Activated CD4-positive, alpha-beta T cell treated with anti-CD3 and anti-CD28 coated beads, Interleukin-2, amount 10 ng/mL, durations not matched to agents 7 days and 5 days (primary cell): ENCODE measurements at places on chromosomes 4 and X.
A peak's percentile ranks its signal among the peaks of the same experiment; 100 is the strongest.

- no peak for DNase-seq
Measured at GRCh38 chr4:87632469-87632868, 17.6 kb upstream of the DMP1 start.

DNA sequence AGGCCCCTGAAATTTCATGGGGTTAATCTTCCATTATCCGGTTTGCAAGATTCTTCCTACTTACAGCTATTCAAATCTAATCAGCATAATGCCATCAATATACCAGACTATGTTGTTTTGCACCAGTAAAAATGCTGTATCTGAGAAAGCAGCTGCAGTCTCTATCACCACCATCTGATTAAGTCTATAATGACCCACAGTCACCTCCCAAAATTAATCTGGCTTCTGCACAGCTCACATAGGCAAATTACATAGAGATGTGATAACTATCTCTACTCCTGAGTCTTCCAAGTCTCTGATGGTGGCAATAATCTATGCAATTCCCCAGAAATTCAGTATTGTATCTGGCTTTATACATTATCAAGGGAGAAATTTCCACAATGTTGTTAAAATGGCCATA is 113.2 kb downstream of the STPG2 start:
- DNase-seq, result no peak

DNA sequence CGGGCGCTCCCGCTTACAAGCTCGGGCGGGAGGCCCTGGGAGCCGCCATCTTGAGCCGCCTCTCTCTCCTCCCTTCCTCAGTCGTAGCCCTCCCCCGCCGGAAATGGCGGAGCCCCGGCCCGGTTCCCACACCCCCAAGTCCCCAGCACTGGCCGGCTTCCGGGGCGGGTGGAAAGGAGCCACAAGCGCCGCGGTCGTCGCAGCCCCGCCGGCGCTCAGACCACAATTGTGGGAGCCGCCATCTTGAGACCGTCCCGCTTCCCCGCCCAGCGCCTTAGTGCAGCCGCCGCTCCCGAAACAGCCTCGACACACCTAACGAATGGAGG is 531 bp downstream of the HCFC1 start:
- DNase-seq, result peak; percentile 89

GRCh38 chr4:4941751-4942150 is 77.5 kb downstream of the CYTL1 start:
- no peak for DNase-seq

GRCh38 chrX:38249965-38250364 is 29.3 kb upstream of the SRPX start:
- DNase-seq, result no peak

DNA sequence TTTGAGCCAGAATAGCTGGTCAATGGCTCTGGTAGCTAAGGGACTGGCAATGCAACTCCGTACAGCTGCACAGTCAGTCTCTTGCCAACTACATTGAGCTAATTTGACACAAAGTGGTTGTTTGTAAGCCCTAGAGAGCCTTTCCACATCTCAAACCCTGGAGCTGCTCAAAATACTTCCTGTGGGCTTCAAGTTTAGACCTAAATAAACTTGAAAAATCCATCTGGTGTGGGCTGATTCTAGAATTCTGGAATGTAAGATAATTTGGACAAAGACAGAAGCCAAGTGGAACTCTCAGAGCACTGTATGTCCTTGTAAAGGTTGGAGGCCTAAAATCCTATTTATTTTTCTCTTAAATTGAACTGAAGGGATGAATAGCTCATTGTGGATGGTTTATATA is 380.8 kb downstream of the SPRY1 start:
- DNase-seq, result no peak

DNA sequence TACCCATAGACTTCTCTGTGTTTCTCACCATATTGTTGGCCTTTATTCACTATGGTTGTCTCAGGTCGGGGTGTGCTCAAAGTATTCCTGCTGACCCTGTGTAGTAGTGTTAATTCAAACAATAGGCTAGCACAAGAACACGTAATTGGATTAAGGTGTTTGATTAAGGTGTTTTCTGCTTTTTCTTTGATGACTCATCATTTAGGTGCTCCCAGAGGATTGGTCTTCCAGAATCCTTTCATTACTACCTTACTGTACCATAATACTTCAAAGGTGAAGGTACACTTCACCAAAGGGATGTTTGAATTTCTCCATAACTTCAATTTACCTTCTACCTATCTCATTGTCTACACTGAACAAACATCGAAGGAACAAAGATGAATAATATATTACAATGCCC is 121.7 kb upstream of the CCDC160 start:
- DNase-seq, result no peak

GRCh38 chrX:150873616-150874015 is 24.9 kb downstream of the CD99L2 start:
- no peak for DNase-seq

- no peak for DNase-seq
Measured at GRCh38 chr4:102104278-102104677, 241.0 kb downstream of the SLC39A8 start.

- no peak for DNase-seq
Measured at GRCh38 chrX:136030303-136031191, 45.3 kb downstream of the SLC9A6 start.

GRCh38 chr4:118417325-118417724 is 64.5 kb upstream of the PRSS12 start:
- DNase-seq, result no peak

DNA sequence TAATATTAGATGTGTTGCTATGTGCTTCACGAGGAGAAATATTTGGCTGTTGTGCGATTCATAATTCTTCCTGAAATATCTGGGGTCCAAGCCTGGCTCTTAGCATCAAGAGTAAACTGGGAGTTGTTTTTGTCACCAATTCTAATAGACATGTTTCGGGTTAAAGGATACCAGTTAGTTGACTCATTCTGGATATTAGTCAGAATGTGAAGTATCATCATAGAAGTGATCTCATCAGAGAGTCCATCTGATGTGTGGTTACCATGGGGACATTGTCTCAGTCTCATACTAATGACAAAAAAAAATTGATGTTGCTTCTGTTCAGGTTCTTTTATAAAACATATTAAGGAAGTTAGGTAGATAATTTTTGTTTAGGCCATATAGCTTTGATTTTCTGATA is 57.2 kb upstream of the MTMR1 start:
- DNase-seq, result no peak

- peak; percentile 54 for DNase-seq
Measured at GRCh38 chrX:120302434-120302833, 8.8 kb downstream of the TMEM255A start.

GRCh38 chr4:185580699-185581098 is 45.4 kb upstream of the PDLIM3 start:
- no peak for DNase-seq

DNA sequence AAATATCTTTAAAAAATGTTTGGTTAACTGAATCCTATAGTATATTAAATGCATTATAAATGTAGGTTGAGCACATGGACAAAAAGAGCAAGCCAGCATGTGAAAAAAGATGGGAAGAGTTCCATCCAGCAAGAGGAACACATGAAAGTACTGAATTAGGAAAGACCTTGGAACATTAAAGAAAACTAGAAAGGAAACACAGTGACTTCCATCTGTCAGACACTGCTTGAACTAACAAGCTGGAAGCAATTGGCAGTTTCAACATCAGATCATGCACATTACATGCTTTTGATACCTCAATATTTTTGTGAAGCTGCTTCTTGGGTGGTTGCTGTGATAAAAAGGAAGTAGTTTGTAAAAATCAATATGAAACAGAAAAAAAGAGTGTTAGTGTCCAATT is 626.8 kb upstream of the GNPDA2 start:
- DNase-seq, result no peak

DNA sequence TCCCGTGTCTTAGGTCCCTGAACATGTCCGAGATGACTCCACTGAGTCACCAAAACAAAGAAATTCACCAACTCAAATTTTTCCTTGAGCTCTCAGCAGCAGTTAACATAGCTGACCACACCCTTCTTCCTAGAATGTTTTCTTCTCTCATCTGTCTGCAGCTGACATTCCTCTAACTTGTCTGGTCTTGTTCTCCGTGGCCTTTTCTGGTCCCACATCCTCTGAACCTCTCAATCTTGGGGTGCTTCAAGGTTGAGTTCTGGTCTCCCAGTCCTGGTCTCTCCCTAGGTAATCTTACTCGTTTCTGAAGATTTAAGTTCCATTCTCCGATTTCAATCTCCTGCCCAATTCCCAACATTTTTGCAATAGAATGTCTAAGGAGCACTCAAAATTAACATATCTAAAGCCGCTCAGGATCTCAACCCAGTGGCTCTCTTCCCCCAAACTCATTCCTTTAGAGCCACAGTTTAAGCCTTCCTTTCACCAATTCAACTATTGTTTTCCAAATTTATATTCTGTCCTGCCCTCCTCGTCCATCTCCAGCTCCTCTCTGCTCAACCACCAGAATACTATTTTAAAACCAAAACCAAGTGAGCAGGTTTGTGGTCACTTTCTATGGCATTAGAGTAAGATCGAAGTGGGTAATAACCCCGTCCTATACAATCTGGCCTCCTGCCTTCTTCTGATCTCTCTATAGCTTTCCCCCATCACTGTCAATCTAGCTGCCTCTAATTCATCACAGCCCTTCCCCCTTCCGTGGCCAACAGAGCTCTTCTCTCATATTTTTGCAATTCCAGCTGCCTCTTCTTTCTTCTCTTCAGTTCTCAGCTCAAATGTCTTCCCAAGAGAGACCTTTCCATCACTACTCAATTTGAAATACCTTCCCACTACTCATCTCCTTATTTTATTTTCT is 1.2 kb downstream of the TRIML2 start:
- DNase-seq, result no peak

GRCh38 chr4:108637856-108638255 is 12.5 kb upstream of the OSTC start:
- DNase-seq, result no peak

- no peak for DNase-seq
Measured at GRCh38 chr4:116387937-116388474, 697.4 kb downstream of the TRAM1L1 start.

DNA sequence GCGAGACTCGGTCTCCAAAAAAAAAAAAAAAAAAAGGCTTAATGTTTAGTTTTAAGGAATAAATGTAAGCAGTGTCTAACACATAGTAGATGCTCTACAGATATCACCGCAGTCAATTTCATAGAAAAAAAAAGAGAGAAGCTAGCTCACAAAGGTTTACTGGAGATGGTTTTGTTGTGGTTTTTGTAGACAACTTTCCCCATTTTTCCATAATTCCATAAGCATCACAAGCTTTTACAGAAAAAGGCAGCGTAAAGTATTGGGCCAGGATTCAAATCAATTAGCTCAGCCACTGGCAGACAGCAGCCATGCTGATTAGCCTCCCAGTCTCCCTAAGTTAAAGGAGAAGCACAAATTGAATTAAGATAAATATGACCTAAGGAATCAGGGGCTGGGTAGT is 1.5 kb downstream of the GRSF1 start:
- no peak for DNase-seq

DNA sequence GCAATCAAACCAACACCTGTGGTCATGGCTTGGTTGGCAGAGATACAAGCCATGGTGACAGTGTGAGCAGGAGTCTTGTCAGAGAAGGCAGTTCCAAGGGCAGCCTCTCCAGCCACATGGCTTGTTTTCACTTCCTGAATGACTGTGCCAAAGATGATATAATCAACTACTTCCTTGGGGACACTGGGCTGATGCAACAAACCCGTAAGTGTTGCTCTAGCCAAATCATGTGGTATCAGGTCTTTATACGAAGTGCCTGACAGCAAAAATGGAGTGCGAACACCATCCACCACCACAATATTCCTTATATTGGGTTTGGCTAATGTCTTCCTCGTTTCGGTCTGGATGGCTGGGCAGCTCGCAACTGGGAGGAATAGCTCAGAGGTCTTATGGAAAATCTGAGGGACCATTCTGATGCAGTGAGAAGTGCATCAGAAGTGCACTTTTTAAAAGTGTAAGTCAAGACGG is 922.0 kb downstream of the NLGN4X start:
- no peak for DNase-seq

- no peak for DNase-seq
Measured at GRCh38 chrX:16827225-16827624, 41.0 kb downstream of the TXLNG start.

GRCh38 chr4:141768954-141769353 is 132.6 kb downstream of the IL15 start:
- DNase-seq, result no peak

GRCh38 chr4:7185487-7186030 is 6.8 kb upstream of the SORCS2 start:
- DNase-seq, result no peak

DNA sequence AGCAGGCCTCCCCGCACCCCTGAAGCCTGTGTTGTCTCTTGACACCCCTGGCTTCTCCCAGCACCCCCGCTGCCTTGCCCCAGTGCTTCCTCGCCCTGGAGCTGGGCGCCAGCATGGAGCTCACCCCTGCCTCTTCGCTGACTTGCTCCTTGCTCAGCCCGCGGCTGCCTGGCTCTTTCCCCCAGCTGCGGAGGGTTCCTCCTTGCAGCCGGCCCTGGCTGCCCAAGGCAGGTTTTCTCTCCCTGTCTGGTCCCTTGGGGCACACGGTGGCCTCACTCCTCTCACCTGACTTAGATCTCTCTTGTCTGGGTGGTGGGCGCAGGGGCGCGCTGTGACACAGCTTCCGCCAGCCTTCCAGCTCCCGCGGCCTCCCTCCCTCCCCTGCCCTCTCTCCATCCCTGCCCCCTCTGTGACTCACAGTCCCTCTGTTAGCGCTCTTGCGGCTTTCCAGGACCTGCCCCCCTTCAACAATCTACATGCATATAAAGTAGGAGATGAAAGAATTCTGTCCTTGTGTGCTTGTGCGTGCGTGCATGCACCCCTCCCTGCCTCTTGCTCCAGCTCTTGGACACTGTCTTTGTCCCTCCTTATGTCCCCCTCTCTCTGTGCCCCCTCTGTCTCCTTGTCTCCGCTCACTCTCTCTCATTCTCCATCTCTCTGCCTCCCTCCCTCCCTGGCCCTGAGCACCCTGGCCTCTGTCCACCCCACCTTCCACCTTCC is 2.2 kb downstream of the PLXNB3 start:
- no peak for DNase-seq

DNA sequence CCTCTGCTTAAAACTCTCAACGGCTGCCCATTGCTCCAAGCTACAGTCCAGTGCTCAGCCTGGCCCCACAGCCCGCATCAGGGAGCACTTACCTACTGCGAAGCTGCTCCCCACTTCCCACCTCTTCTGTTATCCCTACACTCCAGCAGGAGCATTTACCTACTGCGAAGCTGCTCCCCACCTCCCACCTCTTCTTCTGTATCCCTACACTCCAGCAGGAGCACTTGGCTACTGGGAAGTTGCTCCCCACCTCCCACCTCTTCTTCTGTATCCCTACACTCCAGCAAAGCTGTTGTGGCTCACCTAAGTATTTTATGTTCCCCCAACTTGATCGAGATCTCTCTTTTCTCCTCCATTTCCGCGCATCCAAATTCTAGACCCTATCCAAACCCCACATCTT is 563.3 kb upstream of the ZFP42 start:
- no peak for DNase-seq
